ENCODE measurements at places on chromosomes 1 and 21. TPM values are rescaled to one million over a fixed set of nuclear protein-coding genes. Genes with fewer than 3 reads are reported as not detected.
A peak's percentile ranks its signal among the peaks of the same experiment; 100 is the strongest.

Gene TNFAIP8L2
- total RNA-seq = 0.99 TPM

DNA sequence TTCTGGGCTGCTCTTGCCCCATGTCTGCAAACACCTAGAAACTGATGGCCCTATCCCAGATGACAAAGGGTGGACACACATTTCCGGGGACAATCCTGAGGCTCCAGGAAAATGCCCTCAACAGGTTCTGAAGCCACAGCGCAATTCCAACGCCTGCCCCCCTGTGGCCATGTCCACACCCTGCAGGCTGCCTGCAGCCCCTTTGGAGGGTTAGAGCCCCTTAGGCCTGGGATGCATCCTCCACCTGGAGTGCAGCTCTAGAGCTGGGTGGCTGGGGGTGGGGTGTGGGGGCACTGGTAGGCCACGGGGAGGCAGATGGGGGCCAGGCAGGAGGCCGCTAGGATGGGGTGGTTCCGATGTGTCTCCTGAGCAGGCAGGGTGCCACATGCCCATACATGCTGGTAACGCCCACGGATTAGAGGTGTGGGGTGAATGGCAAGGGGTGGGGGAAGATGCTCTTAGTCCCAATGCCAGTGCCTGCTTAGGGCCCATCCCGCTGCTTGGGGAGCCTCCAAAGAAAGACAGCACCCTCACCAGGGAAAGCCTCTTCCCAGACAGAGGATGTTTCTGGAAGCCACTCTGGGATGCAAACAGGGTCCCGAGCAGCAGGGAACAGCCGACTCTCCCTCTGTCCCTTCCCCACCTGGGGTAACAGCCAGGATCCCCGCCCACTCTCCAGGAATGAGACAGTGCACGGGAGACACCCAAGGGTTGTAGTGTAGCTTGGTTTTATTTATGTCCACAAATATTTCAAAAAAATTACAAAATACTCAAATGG is 34.0 kb downstream of the SLC45A1 start:
- no peak for DNase-seq

DNA sequence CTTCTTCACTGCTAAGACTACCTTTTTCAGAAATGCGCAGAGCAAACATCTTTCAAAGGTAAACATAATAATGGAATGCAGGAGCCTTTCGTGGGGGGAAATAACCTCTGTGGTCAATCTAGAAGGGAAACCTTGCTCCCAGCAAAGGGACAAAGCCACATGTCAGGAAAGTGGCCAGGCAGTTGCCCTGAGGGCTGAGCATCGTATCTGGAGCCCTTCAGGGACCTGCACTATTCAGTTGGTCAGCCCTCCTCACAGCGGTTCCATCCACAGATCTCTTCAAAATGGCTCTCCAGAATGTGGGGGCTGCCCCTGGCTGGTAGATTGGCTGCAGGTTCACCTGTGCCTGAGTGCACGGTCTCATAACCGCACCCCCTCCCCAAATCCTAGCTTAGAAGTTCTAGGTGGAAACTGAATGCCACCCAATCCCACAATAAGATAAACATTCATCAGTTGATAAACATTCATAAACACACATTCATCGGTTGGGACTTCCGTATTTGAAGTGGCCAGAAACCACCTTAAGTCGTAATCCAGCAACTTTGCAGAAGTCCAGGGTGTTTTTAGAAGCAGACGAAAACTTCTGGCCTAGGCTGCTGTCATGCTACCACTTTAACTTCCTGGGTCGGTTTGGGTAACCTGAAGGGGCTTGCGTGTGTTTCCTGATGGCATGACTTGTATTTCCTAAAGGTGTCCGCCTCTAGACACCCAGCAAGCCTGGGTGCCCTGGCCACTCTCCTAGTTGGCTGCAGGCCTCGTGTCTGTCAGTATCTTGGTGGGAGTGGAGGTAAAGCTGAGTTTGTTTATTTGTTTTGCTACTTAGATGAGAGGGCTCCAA is 50.5 kb downstream of the RASSF5 start:
- DNase-seq = no peak

- DNase-seq = no peak
Observed at GRCh38 chr1:89203166-89203565, 4.4 kb upstream of the GBP4 start.

Gene C1orf210
- 0.25 TPM for total RNA-seq

DNA sequence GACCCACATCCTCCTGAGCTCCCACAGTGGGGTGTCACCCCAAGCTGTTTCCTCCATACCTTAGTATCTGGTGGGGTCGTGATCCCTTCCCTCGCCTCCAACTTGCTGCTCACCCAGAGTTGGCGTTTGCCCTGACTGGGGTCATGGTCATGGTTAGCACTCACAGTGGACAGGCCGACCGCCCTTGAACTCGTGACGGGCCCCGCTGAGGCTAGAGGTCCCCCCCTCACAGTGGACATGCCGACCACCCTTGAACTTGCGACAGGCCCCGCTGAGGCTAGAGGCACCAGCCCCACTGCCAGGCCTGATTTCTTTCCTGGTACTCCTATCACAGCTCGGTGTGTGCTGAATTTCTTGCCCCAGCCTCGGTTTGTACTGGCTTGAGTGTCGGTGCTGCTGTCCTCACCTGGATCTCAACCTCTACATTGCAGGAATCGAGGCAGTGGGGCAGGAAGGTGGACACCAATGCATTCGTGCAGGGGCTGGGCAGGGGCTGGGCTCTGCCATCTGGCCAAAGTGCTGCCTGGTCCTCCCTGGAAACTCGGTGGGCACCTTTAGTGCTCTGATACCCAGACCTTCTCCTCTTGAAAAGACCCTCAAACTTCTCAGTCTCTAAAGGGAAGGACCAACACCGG is 37.5 kb upstream of the AJAP1 start:
- DNase-seq = no peak

- peak; percentile 22 for DNase-seq
Observed at GRCh38 chr1:70071601-70072000, 133.8 kb downstream of the LRRC40 start.

DNA sequence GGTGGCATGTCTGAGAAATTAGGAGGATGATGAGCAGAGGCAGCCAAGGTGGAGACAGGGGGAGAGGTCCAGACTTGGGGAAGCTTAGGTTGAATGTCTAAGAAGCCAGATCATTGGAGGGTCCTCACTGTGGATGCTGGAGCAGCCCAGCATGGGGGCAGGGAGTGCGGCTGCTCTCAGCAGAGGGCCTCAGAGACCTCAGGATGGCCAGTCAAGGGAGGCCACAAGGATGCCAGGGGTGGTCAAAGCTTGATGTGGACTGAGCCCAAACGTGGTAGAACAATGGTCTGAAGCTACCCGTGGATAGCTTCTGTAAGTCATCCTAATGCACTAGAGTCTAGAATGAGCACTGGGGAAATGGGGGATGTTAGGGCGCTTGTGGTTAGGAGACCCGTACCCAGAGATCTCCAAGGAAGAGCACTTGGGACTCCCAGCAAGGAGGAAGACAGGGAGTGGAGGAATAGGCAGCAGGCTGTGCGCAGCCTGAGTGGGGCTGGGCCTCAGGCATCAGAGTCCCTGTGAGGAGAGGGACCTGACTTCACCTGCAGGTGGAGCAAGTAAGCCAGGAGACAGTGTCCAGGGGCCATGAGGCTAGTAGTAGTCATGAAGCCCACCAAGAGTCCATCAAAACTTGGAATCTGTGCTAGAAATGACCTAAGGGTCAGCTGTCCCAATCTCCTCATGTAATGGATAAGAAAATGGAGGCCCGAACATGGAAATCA is 4.3 kb upstream of the S100A9 start:
- DNase-seq = peak; percentile 20

Gene OLIG2
- total RNA-seq = not detected

Gene IGSF21
- total RNA-seq = 2.9 TPM

Gene GPX7
- total RNA-seq = 26.6 TPM

Gene MRTO4
- 36.9 TPM for total RNA-seq

GRCh38 chr1:112776688-112777087 is 61.6 kb upstream of the PPM1J start:
- no peak for DNase-seq

GRCh38 chr21:16279731-16280581 is 550.2 kb downstream of the USP25 start:
- DNase-seq = peak; percentile 83

DNA sequence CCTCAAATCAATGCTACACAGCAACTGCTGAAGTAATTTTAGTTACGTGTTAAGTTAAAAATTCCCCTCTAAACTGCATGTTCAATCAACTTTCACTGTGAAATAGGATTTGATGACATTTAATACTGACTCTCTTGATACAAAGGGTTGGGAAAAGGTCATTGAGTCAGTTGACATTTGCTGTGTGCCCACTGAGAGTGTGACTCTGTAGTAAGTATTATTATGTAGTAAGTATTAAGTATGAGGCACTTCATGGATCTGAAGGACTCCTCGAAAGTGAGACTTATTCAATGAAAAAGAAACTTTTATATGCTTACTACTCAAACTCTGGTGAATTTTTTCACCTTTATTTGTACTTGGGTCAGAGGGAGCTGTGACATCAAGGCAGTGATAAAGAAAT is 83.1 kb upstream of the S1PR1 start:
- DNase-seq = no peak

- DNase-seq = no peak
Observed at GRCh38 chr1:83701355-83701754, 297.6 kb downstream of the TTLL7 start.

Gene CFHR1
- not detected for total RNA-seq

GRCh38 chr1:110506541-110506940 is 12.4 kb downstream of the KCNA10 start:
- DNase-seq = no peak

GRCh38 chr1:82586473-82586872 is 785.7 kb downstream of the ADGRL2 start:
- no peak for DNase-seq

DNA sequence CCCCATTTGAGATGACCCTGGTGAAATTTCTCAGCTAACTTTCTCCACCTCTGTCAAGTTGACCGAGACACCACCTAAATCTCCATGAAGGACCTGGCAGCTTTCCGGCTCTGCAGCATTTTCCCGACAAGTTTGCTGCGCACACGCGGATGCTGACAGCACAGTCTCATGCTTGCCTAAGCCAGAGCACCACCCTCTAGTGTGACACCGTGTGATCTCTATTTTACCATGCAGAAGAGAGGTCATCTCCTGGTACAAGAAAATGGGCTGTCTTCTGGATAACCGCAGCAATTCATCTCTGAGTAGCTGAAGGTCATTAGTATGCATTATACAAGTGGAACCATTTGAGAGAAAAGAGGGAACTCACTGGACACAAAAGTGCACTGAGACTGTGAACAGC is 38.9 kb upstream of the H6PD start:
- peak; percentile 54 for DNase-seq

Gene AXDND1
- 58.3 TPM for total RNA-seq

GRCh38 chr1:200038325-200038980 is 10.9 kb downstream of the NR5A2 start:
- no peak for DNase-seq

Gene PLA2G4A
- 6.4 TPM for total RNA-seq

DNA sequence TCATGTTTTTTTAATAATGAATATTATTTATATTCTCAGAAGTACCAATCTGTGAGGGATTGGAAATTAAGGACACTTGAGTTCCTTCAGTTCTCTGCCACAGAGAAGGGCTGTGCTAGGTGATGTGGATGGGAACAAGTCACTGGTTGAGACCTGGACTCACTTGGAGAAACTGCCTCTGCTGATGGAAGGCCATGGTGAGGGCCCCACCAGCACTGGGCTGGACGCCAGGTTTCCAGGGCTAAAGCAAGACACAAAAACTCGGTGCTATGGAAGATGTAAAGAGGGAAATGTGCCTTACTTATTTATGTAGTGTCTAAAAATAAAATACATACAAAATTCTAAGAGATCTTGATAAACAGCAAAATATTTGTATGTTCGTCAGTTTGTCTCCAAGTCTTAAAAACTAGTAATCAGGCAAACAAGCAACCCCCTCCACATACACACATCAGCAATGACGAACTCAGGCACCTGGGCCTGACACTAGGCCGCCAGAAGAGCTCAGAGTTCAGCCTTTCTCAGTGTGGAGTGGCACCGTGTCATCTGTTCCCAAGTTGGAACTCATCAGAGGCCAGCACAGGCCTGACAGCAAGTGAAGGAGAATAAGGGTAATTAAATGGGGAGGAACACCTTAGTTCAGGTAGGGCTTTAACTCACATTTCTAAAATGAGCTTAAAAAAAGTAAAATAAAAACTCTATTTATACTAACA is 19.6 kb downstream of the SIPA1L2 start:
- no peak for DNase-seq

Gene SNRNP40
- 65.3 TPM for total RNA-seq

GRCh38 chr1:52691821-52692220 is 6.3 kb downstream of the COA7 start:
- no peak for DNase-seq

Gene RUNX3
- 5.7 TPM for total RNA-seq
